ENCODE measurements at places on chromosomes 3 and 15.

DNA sequence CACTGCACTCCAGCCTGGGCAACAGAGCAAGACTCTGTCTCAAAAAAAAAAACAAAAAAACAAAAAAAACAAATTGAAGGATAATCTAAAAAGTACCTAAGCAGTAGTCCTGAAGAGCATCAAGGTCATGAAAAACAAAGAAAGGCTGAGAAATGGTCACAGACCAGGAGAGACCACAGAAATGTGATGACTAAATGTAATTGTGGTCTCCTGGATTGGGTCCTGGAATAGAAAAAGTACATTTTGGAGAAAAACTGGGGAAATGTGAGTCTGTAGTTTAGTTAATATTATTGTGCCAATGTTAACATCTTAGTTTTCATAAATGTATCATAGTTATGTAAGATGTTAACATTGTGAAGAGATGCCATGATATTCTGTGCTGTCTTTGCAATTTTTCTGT, 267.5 kb upstream of the NR2E3 start:
- no peak for DNase-seq

DNA sequence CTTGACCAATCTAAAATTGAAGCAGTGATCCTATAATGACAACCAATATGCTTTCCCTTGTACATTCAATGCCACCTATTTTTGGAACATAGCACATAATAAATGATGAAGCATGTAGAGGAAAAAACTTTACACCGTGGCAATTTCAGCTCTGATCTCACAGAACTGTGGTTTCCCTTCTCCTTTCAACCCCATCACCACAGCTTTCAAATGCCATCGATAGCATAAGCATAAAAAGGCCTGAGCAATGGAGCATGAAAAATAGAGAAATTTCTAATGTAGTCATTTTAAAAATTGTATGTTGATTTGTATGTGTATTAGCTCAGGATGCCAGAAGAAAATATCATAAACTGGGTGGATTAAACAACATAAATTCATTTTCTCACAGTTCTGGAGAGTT, 406.0 kb upstream of the TMCO5A start:
- no peak for DNase-seq

DNA sequence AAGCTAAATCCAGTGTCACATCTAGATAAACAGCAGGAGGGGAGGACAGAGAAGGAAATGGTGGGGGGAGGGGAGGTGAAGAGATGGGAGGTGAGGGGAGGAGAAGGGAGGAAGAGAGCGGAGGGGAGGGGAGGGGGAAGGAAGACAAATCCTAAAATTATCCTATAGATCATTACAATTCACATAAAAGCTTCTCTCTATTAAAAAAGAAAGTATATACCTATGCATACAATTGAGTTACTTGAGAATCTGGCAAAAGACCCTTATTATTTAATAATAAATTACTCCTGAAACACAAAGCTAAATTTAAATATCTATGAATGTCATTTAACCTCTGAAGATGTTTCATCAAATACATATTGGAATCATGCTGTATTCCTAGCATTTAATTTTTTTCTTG, 303.9 kb downstream of the MAGI1 start:
- DNase-seq: no peak

- no peak for DNase-seq
Observed at GRCh38 chr15:40918799-40919392, 10.2 kb upstream of the DLL4 start.

- DNase-seq: no peak
Observed at GRCh38 chr3:118146658-118147375, 887.8 kb downstream of the IGSF11 start.

- DNase-seq: no peak
Observed at GRCh38 chr15:92947071-92947730, 47.1 kb downstream of the CHD2 start.

- peak; percentile 45 for DNase-seq
Observed at GRCh38 chr15:57327985-57328471, 48.3 kb upstream of the CGNL1 start.

GRCh38 chr15:50049871-50050270, 69.2 kb downstream of the ATP8B4 start:
- DNase-seq: peak; percentile 58

GRCh38 chr3:128006061-128007032, 45.9 kb upstream of the SEC61A1 start:
- no peak for DNase-seq

All from fibroblast of skin of left quadriceps (primary cell).